Stimulated activated CD8-positive, alpha-beta memory T cell treated with anti-CD3 and anti-CD28 coated beads, Interleukin-7, amount 100 ng/mL, for 1 hour (primary cell): ENCODE measurements at places on chromosomes 7 and 10.

DNA sequence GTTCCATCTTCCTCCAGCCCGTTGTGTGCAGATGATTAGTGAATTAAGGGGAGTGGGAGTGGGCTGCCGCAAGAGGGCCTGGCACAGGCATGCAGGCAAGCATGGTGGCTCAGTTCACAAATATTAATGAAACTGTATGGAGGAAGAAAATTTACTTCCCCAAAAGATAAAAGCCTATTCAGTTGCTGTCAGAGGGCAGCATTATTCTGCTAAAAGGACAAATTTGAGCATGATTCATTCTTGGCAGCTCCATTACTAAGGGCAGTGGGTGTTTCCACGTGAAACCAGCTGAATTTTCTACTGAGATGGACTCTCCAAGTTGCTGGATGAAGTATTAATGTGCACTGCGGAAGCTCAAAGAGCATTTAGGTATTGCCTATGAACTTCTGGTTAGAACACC, 90.9 kb upstream of the WDR11 start:
- DNase-seq = no peak

DNA sequence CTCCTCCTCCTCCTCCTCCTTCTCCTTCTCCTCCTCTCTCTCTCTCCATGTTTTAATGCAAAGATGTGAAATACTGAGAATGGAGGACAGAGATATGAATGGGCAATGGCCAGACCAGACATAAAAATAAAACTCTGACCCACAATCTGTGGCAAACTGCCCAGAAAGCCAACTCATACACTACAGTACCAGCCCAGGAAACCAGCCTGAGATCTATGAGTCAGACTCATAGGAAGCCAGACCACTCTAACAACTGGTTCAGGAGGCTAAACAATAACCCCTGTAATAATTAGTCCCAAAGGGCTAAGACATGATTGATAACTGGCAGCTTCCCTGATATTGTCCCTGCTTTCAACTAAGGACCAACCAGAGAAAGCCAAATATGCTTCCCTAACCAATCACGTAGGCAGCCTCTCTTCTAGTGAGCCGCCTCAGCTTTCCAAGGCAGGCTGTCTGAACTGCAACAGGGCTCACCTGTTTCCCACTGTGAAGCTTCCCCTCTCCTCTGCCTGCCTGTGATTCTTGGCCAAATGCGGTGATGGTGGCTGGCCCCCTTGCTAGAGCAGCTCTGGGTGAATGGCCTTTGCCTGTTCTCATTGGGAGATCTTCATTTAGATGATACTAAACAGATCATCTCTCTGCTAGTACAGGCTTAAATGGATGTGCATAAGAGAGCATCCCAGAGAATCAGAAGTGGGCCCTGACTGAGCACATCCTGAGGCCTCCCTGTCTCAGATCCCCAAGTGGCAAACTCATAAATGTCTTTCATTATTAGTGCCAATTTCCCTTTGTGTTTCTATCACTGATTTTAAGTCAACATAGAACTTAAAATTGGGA, 817.6 kb downstream of the TNS3 start:
- DNase-seq = no peak

GRCh38 chr7:67371429-67372305, 375.0 kb downstream of the TYW1 start:
- DNase-seq = peak; percentile 11

DNA sequence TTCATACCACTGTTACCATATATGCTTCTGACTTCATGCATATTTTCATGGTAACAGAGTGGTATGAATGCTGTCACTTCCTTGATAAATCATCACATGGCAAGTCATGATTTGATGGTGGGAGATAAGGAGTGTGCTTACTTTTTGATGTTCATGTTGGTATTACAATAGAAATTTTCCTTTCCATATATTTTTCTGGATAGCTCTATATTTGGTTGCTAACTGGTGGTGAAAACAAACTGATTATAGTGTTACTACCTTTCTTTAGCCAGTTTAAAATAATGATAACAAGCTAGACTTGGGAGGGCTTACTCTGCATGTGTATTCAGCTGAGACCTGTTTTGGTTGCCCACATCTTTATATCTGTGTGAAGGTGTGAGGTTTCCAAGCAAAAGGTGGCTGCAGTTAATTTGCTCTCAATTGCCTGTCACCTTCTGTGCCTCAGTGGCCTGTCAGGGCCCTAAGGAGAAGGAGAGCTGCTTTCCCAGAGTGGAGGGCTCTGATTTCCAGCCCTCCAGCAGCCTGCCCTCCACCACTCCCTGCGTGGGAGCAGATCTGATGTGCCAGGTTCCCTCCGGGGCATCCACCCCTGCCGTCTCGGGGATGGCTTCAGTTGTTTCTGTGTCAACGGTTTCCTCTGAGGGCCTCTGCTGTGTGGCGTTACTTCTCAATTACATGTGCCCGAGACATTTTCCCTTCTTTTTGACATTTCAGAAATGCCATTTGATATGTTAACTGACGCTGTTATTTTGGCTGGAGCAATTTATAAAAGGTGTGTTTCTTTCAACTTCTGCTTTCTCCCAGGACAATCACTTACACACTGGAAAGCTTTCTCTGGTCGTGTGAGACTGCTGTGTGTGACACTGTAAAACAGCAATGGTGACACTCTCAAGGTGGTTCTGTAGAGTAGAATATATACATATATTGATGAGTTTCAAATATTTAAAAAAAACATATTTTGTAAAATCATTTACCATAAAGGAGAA, 107.7 kb upstream of the KLF6 start:
- DNase-seq = no peak

DNA sequence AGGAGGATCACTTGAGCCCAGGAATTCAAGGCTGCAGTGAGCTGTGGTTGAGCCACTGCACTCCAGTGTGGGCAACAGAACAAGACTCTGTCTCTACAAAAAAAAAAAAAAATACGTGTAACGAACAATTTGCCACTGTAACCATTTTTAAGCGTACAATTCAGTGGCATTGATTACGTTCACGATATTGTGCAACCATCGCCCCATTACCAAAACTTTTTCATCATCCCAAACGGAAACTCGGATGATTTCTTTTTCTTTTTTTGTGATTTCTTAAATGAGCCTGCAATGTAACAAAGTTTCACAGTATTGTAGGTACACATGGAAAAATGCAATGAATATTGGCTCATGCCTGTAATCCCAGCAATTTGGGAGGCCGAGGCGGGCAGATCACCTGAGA, 9.5 kb downstream of the GRIFIN start:
- no peak for DNase-seq
